Activated CD4-positive, CD25-positive, alpha-beta regulatory T cell (primary cell): ENCODE measurements at places on chromosomes 7 and 10.

- DNase-seq = no peak
Measured at GRCh38 chr7:750111-750905, 23.2 kb upstream of the PRKAR1B start.

DNA sequence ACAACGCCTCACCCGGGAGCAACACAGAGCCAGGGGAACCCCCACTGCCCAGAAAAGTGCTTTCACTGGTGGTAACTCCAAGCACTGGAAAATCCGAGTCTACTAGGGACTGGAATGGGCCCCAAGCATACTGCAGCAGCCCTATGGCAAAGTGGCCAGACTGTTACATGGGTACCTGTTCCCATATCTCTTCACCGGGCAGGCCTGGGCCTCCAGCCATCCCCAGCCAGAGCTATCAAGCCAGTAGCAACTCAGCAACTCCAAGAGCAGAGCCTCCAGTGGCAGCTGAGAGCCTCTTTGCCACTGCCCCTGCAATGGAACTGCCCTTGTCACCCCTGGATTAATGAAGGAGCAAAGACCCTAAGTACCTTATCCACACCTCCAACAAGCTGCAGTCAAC is 73.5 kb downstream of the HBP1 start:
- DNase-seq = no peak

DNA sequence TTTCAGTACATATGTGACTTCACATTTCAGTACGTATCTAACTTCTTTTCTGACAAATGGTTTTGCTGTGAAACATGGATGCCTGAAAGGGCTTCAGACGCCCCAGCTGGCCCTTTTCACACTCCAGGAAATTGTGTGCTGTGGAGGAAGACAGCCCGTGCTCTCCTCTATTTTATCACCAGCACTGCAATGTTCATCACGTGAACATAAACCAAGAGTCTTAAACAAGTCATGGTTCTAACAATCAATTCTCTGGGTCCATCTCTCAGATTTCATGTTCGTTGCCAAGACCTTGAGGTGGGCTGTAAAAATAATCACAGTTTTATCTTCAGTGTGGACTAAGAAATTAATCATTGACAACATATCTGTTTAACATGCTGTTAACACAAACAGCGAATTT is 141.2 kb downstream of the WDR37 start:
- no peak for DNase-seq

- DNase-seq = no peak
Measured at GRCh38 chr10:119029613-119030420, at the start of gene NANOS1. TSS of gene NANOS1 (plus strand) at chr10:119029714. CDS start at chr10:119029802, 88 bp downstream.

GRCh38 chr7:6393667-6394056 is 54.1 kb downstream of the DAGLB start:
- DNase-seq = no peak

DNA sequence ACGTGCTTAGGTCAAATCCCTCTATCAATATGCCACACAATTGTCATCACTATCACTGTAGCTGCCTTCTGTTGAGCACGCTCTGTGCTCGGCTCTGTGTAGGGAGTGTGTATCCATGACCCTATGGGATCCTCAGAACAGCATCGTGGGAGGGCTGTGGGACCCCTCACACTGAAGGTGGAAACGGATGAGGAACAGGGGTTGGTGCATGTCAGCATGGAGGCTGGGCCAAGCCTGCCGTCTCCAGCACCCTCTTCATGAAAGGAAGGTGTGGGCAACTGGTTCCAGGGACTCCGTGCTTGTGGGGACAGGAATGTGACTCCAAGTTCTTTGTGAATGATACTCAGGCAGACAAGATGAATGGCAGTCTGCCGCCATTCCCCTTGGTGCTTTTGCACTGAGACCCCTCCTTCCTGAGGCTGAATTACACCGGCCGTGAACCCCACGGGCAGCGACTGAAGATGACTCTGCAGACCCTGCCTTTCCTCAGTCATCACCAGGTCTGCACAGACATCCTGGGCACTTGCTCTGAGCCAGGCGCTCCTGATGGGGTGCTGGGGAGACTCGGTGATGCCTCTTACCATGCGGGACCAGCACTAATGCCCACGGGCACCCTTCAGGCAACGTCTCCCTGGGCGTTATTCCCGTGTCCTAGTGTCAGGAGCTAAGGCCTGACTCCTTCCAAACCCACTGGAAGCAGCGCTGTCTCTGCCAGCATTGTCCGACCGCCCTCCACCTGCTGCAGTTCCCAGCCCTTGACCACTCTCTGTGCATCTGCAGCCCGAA is 495.2 kb downstream of the TCERG1L start:
- DNase-seq = no peak

- no peak for DNase-seq
Measured at GRCh38 chr10:66695046-66695445, 230.8 kb upstream of the LRRTM3 start.
